ENCODE measurements at places on chromosomes 6 and 20.

DNA sequence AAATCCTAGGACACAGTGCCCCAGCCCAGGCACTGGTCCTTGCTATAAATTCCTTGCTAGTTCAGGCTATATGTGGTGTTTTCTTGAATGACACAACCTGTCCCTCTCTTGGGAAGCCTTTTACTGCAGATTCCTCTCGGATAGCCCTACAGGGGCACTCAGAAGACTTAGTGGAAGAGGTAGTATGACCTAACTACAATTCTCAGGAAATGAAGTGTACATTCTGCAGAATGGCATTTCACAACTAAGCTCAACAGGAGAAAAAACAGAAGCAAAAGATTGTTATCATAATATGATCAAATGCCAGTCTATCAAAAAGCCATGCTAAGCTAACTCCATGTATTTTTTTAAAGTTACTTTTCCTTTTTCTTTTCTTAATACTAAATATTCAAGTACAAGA is 66.3 kb upstream of the FBXL4 start:
- no peak for DNase-seq

GRCh38 chr20:9407805-9408421 is 106.5 kb upstream of the LAMP5 start:
- DNase-seq: peak; percentile 60

GRCh38 chr20:58753922-58754551 is 61.4 kb downstream of the NPEPL1 start:
- no peak for DNase-seq

GRCh38 chr6:109527989-109528388 is 45.0 kb upstream of the ZBTB24 start:
- no peak for DNase-seq

DNA sequence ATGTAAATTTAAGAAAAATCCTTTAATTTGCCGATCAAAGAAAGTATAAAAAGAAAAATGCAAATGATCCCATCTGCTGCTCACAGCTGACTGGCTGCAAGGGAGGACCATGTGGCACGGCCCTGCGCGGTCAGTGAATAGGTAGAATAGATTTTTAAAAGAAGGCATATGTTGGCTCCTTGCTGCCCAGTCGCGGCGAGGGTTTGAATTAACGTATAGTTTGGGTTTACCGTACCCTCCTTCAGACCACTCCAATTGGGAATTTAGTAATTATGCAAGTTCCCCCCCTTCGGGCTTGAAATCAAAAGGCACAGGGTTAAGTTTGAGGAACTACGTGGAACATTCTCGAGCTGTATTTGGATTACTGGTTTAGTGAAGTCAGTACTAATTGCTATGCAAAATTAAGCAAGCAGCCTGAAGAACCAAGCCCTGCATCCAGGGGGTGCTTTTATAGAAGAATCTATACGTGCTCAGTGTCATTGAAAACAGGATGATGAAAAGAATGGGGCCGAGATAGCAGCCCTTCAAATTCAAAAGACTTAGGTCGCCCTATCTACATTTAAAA is 1.1 kb upstream of the BEND3 start:
- no peak for DNase-seq

DNA sequence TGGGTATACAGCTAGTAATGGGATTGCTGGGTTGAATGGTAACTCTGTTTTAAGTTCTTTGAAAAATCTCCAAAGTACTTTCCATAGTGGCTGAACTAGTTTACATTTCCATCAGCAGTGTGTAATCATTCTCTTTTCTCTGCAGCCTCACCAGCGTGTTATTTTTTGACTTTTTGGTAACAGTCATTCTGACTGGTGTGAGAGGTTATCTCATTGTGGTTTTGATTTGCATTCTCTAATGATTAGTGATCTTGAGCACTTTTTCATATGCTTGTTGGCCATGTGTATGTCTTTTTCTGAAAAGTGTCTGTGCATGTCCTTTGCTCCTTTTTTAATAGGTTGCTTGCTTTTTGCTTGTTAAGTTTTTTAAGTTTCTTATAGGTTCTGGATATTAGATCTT is 194.2 kb upstream of the PHACTR1 start:
- DNase-seq: no peak

GRCh38 chr6:101543796-101544195 is 150.3 kb downstream of the GRIK2 start:
- DNase-seq: no peak

- DNase-seq: no peak
Observed at GRCh38 chr6:134406311-134406710, 88.4 kb upstream of the SGK1 start.

- DNase-seq: no peak
Observed at GRCh38 chr6:10417681-10418104, 2.8 kb upstream of the TFAP2A start.

DNA sequence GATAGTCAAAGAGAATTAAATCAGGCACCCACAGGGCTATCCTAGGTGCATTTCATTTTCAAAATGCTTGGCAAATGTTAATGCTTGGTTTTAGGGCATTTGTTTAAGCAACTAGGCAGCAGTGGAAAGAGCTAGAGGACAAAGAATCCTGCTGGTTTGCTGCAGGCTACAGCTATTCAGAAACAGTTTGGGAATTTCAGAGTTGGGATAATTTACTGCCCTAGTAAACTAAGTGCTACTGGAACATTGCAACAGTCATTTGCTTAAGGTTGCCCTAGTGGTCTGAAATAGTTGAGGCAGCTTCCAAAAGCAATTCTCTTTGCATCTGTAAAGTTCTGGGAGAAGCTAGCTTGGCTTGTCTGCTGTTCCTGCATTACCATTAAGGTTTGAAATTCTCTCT is 312.7 kb downstream of the LAMA2 start:
- DNase-seq: no peak

DNA sequence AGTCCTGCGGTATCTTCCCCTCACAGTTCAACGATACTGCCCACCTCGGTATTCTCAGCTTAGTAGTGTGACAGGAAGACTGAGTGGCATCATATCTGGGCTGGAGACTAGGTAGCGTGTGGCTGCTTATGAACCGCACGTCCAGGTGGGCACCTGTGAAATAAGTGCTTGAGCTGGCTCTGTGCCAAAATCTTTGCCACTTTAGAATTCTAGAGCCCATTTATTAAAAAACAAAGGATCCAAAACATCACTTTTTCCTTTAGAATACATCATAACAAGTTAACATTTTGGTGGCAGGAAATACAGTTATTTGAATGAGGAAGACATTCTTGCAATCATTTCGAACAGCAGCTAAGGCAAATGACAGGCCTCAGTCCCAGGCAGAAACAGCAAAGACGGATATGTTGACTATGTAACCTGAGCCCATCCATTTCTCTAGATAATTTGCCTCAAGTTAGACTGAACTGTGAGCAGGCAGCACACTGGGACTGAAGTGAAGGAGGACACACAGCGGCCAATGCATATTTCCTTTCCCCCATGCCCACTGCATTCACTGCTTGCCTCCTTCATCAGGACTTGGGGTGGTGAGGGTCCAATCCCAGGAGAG is 136.6 kb downstream of the GMDS start:
- DNase-seq: no peak

DNA sequence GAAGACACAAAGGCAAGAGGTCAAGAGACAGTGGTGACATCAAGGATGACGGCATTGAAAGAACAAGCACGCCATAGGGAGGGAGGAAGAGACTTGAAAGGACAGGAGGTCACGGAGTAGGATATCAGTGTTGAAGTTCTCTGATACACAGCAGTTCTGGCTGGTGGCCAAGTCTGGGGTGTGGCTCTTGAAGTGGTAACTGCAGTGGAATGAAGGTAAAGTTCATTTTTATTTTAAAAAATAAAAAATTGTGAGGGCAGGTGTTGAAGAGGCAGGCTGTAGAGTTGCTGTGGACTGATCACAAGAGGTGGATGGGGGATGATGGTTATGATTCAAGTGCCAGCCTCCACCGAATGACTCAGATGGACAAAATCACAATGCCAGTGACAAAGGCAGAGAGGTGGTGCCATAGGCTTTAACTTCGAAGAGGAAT is 53.2 kb upstream of the BMP2 start:
- DNase-seq: no peak

DNA sequence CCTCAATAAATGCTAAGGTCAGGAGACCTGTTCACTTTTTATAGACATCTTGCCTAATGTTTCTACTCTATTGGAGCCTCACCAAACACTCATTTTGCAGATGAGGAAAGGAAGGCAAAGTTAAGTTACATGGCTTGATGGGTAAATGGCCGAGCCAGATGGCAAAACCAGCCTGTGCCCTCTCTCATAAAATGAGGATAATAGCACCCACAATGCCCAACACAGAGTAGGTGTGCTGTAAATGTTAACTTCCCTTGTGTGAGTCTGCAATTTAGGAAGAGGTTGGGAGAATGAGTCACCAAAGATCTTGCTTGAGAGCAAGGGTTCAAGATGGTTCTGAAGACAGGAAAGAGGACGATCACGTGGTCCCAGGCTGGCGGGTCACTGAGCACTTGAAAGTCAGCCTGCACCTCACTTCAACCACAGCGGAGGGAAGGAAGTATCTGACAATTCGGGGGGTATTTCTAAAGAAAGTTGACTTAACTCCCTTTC is 3.3 kb downstream of the KCNK5 start:
- no peak for DNase-seq

DNA sequence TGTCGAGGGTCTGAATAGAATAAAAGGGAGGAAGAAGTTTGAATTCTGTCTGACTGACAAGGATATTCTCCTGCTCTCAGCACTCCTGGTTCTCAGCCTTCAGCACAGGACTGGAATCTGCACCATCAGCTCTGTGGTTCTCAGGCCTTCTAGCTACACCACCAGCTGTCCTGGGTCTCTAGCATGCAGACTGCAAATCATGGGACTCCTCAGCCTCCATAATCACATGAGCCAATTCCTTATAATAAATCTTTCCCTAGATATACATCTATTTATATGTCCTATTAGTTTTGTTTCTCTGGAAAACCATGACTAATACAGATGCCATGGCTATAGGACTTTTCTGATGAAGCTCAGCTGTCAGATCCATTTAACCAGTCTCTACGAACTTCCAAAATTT is 132.8 kb upstream of the ECI2 start:
- no peak for DNase-seq

DNA sequence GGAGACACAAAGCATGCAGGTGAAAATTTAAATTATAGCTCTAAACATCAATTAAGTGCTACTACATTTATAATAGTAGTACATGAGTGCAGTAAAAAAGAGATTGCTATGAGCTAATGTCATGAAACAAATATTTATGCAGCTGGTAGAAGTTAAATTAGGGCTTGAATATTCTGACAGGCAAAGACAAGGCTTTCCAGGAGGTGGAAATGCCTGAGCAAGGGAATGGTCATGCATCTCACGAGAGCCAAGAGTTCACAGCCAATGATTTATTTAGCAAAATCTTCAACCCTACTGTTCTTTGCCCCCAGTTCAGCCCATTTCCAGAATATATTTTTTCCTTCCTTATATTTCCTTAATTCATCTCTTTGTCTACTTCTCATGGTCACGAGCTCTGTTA is 128.9 kb downstream of the HIVEP2 start:
- no peak for DNase-seq

GRCh38 chr20:62576815-62577489 is 65.4 kb upstream of the SLCO4A1 start:
- no peak for DNase-seq

GRCh38 chr20:25032065-25032477 is 25.9 kb downstream of the ACSS1 start:
- no peak for DNase-seq

DNA sequence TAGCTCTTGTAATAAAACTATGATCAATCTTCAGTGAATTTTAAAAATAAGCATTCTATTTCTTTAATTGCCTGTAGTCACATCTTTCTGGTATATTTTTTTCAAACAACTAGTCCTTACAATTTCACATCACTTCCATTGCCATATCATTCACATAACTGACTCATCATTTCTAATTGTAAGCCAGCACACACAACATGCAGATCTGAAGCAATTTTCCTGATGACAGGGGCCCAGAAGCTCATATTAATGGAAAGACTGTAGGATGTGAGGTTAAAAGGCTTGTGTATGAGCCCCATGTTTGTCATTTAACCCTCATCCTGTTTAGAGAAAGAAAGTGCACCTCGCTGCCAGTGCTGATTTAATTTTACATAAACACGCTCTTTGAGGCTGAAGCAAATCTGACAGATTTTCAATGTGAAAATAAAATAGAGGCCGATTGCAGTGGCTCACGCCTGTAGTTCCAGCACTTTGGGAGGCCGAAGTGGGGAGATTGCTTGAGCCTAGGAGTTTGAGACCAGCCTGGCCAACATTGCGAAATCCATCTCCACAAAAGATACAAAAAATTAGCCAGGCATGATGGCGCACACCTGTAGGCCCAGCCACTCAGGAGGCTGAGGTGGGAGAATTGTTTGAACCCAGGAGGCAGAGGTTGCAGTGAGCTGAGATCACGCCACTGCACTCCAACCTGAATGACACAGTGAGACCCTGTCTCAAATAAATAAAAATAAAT is 40.1 kb upstream of the LTV1 start:
- DNase-seq: peak; percentile 4

DNA sequence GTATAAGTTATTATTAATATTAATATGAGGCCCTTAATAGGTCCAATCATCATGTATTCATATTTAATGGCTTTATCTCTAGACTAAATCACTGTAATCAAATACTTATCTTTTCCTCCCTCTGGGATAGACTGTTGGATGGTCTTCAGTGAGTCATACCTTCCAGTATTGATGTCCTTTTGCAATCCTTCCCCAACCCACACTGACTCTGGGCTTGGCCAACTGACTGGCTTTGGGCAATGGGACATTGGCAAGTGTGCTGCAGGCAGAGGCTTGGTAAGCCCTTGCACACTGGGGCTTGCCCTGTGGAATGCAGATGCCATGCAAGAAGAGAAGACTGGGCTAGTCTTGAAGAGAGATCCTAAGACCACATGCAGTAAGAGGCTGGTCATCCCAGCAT is 136.6 kb downstream of the CCDC170 start:
- no peak for DNase-seq

DNA sequence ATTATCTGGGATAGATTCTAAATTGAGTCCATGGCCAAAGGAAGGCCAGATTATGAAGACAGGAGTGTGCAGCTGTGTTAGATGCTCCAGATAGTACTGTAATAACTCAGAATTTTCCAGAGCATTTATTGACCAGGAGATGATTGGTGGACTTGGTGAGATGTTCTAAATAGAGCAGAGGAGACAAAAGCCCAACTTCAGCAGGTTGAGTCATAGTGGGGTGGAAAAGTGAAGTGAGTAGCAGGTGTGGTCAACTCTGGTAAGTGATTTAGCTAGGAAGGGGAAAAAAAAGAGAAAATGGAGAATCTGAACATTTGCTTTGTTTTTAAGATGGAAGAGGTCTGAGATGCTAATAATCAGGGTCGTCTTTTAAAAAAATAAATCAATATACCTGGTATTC is 227.4 kb downstream of the TMEM200A start:
- no peak for DNase-seq

GRCh38 chr6:56708810-56709597 is 66.3 kb upstream of the DST start:
- no peak for DNase-seq

DNA sequence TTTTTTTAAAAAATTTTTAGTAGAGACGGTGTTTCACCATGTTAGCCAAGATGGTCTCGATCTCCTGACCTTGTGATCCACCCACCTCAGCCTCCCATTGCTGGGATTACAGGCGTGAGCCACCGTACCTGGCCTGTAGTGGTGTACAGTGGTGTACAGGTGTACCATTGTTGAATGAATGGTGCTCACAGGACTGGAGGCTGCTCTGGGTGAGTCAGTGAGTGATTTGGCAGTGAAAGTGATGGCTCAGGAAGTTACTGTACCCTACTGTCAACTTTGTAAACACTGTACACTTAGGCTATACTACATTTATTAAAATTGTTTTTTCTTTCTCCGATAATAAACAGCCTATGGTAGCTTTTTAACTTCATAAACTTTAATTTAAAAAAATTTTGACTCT is 122.8 kb upstream of the EEF1E1 start:
- DNase-seq: no peak

- DNase-seq: no peak
Observed at GRCh38 chr6:131980791-131981623, 29.8 kb upstream of the CCN2 start.

GRCh38 chr6:52136934-52137467 is 49.2 kb upstream of the IL17A start:
- no peak for DNase-seq

All from AG04450 (cell line).